ENCODE measurements at places on chromosomes 4 and X.

DNA sequence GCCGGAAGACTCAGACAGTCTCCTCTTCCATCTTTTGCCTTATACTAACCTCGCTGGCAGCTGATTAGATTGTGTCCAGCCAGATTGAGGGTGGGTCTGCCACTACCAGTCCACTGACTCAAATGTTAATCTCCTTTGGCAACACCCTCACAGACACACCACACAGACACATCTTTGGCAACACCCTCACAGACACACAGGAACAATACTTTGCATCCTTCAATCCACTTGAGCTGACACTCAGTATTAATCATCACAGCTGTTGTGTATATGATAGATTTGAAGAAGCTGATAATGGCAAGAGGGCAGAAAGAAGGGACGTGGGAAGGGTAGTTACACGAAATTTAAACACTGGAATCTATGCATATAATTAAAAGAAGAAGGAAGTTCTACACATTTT is 139.5 kb downstream of the ANKRD50 start:
- DNase-seq: no peak

DNA sequence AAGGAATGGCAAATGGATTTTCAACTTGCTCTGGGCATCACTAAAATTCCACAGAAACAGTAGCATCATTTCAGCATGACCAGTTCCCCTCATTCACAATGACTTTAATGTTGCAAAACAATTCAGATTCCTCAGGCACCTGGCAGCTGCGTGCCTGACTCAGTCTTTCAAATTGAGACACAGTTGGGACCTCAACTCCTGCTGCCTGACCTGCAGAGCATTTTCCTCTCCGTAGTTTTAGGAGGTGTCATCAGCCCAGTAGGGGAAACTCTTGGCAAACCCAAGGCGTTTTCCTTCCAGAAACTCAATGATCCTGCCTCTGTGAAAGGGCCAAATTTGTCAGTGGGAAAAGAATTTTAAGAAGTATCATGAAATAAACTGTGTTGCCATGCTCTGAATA is 388.9 kb downstream of the SPRY1 start:
- no peak for DNase-seq

DNA sequence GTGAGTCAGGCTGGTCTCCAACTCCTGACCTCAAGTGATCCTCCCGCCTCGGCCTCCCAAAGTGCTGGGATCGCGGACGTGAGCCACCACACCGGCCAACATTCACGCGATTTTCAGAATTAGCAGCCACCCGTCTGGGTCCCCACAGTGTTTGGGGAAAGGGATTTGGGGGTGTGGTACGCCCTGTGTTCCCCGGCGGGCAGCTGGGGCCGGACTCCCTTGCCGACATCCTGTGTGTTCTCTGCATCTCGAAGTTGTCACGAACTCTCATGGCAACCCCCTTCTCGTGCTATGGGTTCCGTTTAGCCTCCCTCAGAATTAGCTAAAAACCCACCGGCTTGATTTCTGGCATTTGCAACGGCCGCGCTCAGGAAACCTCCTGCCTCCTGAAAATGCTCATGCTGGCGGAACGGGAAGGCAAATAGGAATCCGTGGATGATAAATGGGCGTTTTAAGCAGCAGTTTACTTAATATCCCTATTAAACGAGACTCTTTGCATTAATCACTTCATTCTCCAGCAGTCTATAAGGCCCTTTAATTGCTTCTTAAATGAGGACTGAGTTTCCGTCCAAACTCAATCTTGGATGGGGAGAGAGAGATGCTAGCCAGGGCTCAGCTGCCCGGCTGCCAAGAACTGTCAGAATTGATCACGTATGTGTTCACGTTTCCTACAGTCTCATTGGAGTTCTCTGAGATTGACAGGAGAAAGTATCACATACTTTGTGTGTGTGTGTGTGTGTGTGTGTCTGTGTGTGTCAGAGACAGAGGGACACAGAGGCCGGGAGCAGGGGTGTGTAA is 78.9 kb upstream of the PPP2R3B start:
- DNase-seq: no peak

- no peak for DNase-seq
Measured at GRCh38 chr4:823176-823760, 2.7 kb downstream of the CPLX1 start.

All from anterior cingulate cortex (tissue), 58 donors.